Posterior vena cava (tissue), 2 donors: ENCODE measurements at places on chromosomes 3 and 15. TPM values are rescaled to one million over a fixed set of nuclear protein-coding genes. Genes with fewer than 3 reads are reported as not detected.

DNA sequence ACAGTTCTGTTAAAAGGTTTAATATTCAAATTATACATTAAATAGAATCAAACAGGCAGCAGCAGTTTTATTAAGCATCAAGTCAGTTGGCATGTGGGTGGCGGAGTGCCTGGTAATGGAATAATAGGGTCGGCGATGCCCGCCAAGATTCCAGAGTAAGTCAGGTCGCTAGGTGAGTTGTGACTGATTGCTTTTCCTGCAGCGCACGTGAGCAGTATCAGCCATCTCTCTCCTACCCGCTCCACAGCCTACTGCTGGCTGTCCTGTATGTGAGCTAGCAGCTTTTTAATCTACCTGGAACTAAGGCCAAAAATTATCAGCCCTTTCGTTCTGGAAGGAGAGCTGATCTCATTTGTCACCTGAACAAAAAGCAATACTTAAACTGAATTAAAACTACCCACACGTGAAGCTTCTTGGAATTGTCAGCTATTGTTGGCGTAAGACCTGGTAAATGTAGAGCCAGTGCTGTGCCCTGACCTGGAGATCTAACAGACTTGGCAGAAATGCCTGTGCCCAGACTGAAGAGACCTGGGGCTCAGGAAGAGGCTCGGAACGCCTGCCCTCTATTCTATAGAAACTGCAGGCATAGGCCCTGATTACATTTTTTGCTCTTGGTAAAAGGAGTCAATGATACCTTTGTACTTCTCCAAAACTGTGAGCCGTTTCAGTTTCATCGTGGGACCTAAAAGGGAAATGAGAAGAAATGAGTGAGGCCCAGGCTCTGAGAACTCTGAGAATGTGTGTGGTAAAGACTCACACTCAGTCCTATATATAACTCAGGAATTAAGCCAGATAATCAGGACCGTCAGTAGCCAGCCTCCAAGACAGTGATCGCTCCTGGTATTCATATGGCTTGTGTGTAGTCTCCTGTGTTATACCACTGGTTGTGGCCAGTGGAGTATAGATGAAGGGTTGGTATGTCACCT, 21.9 kb downstream of the IDH3A start:
- peak; percentile 8 for DNase-seq

GRCh38 chr3:126913524-126913923, 69.4 kb upstream of the PLXNA1 start:
- peak; percentile 70 for DNase-seq

- DNase-seq = no peak
Measured at GRCh38 chr3:143436231-143436930, 316.8 kb downstream of the CHST2 start.

- no peak for DNase-seq
Measured at GRCh38 chr3:25728101-25728500, 55.1 kb downstream of the NGLY1 start.

GRCh38 chr15:32125595-32125994, 95.3 kb downstream of the CHRNA7 start:
- no peak for DNase-seq

GRCh38 chr15:61517776-61518175, 288.7 kb upstream of the RORA start:
- no peak for DNase-seq

DNA sequence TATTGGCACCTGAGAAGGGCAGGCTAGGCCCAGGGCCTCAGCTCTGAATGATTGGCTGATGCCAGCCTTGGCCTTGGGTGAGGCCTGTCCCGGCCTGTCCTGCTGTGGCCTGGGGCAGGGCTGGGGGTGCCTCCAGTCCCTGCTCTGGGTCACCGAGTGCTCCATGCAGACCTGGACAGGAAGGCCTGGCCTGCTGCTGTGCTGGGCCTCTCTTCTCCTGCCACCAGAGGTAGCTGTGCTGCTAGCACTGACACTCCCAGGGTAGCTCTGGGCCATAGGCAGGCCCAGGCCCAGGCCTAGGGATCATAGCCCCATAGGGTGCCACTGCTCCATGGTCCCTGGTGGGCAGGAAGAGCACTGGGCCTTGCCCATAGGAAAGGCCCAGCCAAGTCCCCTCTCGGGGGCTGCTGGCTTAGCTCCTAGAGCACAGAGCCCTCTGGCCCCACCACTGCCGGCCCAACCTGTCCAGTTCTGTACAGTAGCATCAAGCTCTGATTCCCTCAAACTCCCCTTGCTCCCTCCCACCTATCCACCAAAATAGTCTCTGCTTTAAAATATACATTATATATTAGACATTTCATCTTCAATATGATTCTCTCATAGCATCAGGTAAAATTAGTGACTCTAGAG, 18.2 kb downstream of the ABTB1 start:
- DNase-seq = peak; percentile 82

DNA sequence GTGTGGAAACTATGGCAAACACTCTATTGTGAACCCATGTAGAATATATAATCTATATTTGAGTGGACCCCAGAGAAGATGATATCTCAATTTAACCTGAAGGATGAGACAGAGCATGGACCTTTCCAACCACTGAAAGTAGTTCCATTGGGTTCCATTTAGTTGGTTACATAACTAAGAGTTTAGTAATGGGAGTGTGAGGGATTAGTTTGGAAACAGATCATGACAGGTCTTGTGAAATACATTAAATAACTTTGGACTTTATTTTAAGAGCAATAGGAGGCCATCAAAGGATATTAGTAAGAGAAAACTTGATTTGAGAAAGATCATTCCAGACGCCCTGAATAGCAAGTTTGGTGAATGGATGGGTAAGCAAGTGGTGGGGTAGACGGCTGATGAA, 487.2 kb upstream of the ROBO2 start:
- no peak for DNase-seq

GRCh38 chr3:105811518-105812193, 57.2 kb downstream of the CBLB start:
- DNase-seq = no peak

- DNase-seq = no peak
Measured at GRCh38 chr3:186810336-186810996, 4.2 kb upstream of the RFC4 start.

DNA sequence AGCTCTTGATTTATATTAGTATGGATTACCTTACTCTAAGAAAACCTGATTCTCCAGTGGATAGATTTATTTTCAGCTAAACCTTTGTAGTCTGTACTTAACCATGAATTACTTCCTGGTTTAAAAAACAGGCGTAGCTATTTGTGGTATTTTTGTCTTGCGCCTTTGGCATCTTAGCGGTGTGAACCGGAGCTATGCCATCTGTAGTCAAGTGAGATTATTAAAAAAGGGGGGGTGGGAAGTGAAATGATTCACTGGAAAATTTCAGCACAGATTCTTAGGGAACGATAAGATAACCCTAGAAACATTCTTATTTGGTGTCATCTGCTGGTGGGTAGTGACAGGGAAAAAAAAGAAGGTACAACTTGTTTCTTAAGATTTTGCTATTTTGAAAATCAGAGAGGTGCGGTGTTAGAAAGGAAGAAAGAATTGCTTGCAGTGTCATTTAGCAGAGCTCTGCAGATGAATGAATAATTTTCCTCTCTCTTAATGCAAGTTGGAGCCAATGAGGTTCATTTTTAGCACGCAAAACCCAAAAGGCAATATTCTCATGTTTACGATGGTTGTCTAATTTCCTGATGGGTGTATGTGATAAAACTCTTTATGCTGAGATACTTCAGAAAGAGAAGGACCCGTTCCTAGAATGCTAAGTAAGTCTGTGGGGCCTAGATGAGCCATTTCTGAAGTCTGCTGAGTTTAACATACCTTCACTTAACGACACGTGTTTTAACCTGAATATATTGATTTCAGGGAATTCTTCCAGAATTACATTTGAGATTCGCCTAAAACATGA, 44.0 kb downstream of the PSMD6 start:
- DNase-seq = no peak

- DNase-seq = no peak
Measured at GRCh38 chr15:47182818-47183217, 534.5 kb upstream of the SEMA6D start.

DNA sequence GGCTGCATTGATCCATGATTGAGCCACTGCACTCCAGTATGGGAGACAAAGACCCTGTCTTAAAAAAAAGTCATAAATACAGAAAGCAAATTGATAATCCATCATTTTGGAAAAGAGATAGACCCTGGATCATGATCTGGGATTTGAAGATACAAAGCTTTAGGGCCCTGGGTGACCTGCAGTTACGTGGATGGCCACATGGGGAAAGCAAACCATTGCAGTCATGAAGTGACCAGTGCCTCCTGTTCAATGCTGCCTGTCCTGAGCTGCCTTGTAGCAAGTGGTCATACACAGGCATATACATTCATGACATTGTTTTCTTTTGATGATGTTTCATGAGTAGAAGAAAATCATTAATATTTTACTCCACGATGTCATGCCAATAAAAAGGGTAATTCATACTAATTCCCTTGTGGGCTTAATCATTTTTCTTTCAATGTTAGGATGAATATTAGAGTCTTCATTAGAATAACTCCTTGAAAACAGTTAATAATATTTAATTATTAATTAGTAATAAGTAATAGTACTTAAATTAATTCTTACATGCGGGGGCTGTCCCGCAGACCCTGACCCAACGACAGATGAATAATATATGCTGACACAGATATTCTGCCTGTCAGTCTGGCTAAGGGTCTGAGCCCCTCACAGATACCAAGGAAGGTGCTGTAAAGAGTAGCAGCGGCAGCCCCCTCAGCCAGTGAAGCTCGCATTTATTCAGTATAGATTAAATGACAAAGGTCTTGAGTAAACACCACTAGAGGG, 109.0 kb upstream of the UNC13C start:
- no peak for DNase-seq

- peak; percentile 49 for DNase-seq
Measured at GRCh38 chr15:28929200-28929599, 43.4 kb downstream of the APBA2 start.

- no peak for DNase-seq
Measured at GRCh38 chr3:69160525-69160924, 38.1 kb upstream of the LMOD3 start.

- DNase-seq = peak; percentile 62
Measured at GRCh38 chr3:127419641-127420553, 132.1 kb upstream of the PRR20G start.

GRCh38 chr3:98018301-98018700, 16.8 kb downstream of the GABRR3 start:
- no peak for DNase-seq

GRCh38 chr3:171013822-171014748, 12.4 kb downstream of the SLC2A2 start:
- DNase-seq = no peak

EXD1 gene
- not detected for total RNA-seq

SIDT1 gene
- 1.00 TPM for total RNA-seq

ZPLD1 gene
- total RNA-seq = 1.5 TPM

TUSC7 gene
- not detected for total RNA-seq

KCNAB1 gene
- total RNA-seq = 14.0 TPM

CYP1A2 gene
- total RNA-seq = not detected

ADAMTS17 gene
- total RNA-seq = 6.8 TPM

GYG1 gene
- total RNA-seq = 70.5 TPM

SHC4 gene
- total RNA-seq = 6.2 TPM

ANKRD63 gene
- not detected for total RNA-seq
